ENCODE measurements at places on chromosomes 11 and 22.

- no peak for DNase-seq
Observed at GRCh38 chr11:114134870-114135269, 75.4 kb downstream of the ZBTB16 start.

- no peak for DNase-seq
Observed at GRCh38 chr11:71387200-71387599, 61.0 kb downstream of the DHCR7 start.

- DNase-seq: no peak
Observed at GRCh38 chr22:27715106-27715505, 86.5 kb downstream of the MN1 start.

GRCh38 chr11:133019545-133020371 lies 512.5 kb downstream of the OPCML start:
- DNase-seq: no peak

DNA sequence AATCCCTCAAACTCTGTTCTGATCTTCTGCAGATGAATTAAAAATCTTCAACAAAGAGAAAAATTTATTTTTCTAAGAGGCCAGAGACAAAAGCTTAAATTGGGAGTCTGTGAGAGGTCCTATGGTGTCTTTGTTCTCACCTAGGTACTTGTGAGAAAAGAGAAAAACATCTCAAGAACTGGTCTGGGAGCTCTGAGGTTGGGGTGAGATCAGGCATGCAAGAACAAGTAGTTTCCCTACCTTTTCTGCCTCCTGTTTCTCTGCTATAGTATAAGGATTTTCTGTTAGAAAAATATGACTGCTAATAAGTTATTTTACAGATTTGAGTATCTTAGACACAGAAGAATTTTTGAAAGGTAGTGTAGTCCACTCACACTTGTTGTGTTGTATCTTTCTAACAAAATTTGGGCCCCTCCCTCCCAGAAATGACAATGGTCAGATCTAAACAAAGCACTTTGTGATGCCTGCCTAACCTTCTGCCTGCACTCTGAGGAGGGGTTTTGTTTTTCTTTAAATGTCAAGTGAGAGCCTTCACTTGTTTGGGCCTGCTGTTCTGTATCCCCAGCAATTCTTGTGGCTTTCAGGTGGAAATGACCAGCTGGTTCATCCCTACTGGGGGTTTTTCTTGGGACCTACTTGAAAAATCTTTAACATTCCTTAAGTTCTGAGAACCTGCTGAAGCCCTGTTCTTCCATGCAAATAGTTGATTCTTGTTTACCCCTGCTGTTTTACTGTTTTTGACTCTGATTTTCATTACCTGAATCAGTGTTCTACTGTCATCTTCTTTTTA lies 13.6 kb upstream of the OR51S1 start:
- no peak for DNase-seq

DNA sequence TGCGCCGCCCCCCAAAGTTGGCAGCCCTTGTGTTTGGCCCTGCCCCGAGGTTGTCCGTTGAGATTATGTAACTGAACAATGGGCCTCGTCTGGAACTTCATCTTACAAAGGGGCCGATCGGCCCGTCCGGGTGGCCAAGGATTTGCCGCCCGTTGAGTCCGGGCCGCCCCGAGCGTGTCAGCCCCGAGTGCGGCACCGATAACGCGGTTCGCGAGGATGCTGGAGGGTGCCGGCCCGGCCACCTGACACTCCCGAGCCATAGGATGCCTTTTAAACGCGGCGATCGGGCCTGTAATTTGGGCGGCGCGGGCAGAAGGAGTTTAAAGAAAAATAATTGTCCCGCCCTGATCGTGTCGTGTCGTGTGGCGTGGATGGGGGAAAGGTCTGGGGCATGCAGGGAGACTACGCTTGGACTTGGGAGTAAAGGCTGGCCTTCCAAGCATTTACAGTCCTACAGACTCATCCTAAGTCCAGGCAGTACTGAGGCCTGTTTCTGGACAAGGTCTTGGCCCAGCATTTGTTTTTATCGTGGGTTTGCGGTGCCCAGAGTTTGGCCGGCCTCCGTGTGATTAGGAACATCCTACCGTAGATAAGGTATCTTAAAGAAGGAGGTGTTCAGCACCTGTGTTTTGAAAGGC lies 1.3 kb downstream of the WEE1 start:
- DNase-seq: no peak

- no peak for DNase-seq
Observed at GRCh38 chr11:73248526-73249185, 23.5 kb upstream of the P2RY6 start.

DNA sequence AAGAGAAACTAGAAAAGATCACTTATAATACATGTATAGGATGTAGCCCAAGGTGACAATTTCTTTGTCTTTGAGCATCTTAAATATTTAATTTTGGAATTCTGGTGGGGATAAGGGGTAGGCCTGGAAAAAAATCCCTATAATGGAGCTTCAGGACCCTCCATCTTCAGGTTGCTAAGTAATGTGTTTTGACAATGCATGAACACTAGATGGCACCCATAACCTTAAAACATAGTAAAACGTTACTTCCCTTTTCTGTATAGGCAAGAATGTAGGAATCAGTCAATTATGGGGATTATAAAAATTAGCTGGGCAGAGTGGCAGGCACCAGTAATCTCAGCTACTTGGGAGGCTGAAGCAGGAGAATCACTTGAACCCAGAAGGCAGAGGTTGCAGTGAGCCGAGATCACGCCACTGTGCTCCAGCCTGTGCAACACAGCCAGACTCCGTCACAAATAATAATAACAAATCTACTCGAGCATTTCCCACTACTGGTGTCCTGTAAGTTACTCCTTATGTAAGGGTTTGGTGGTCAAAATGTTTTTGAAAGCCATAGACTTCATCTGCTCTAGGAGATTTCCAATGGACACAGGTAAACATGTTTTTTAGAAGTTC lies 541.9 kb upstream of the CCDC90B start:
- DNase-seq: no peak

DNA sequence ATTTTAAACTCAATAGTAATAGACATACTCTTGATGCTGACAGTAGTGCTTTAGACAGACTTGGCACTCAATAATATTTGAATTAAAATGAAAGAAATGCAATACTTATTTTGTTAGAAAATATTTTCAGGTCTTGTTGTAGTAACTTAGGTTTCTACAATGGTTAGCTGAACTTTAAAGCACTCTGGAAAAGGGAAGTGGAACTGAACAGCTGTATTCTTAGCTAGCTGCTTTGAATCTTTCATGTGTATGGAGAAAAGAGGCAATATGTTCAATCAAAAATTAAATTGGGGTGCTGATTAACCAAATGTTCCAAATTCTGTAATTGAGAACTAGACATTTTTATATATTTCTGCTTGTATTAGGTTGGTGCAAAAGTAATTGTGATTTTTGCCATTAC lies 517.9 kb upstream of the RAG2 start:
- no peak for DNase-seq

- no peak for DNase-seq
Observed at GRCh38 chr11:77403211-77403610, 70.7 kb downstream of the PAK1 start.

- DNase-seq: no peak
Observed at GRCh38 chr11:125332821-125333220, 163.2 kb downstream of the FEZ1 start.

DNA sequence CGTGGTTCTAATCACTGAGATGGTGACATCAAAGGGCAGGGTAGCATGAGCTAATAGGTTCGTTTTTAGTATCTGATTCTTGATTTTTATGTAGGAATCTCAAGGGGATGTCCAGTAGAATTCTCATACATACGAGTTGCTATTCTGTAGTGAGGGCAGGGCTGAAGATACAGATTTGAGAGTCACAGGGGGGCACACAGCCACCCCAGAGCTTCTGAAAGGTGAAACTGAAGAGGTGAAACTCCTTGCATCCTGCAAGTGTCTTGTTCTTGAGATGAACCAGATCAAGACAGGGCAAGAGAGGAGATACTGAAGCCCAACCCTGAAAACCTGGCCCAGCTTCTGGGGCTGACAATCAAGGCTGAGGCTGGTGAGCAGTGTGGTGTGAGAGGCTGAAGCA lies 35.6 kb upstream of the TMEM123 start:
- no peak for DNase-seq
